ENCODE measurements at places on chromosomes 6 and 20.
A peak's percentile ranks its signal among the peaks of the same experiment; 100 is the strongest.

- DNase-seq = no peak
Observed at GRCh38 chr6:149544646-149545257, 1.1 kb downstream of the PPIL4 start.

GRCh38 chr6:89792881-89793280 lies 26.7 kb downstream of the MDN1 start:
- peak; percentile 3 for DNase-seq

- no peak for DNase-seq
Observed at GRCh38 chr6:15327271-15327670, 81.4 kb downstream of the JARID2 start.

- no peak for DNase-seq
Observed at GRCh38 chr20:3121271-3121911, 36.9 kb upstream of the AVP start.

DNA sequence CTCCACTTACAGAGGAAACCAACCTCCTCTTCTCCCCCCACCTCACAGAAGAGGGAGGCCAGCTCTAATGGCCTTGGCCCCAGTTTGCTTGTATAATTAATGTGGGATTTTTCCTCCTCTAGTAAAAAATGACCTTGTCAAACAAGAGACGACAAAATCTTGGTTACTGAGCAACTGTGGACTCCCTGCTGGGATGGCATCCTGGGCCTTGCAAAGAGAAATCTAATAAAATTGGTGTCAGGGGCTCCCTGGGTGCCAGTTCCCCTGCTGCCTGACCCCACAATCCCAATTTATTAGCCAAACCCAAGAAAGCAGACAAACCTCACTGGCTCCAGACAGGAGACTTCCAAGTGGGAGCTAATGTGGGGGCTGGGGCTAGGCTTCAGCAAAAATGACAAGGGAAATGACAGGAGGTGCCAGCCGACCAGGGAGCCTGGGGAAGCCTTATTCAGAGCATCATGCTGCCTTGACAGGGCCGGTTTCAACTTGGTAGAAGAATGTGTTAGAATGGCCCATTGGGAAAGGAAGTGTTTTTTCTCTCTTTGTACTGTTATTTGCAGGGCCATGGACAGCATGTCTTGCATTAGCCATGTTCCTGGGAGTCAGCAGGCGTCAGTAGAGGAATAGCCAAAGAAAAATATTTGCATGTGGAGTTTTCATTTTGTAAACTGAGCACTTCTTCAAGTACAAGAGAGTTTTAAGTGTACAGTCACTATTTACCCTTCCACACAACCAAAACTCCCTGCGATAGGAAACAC lies 816.9 kb downstream of the DHX35 start:
- DNase-seq = peak; percentile 18

- DNase-seq = no peak
Observed at GRCh38 chr6:17836293-17836692, 129.6 kb upstream of the NUP153 start.

DNA sequence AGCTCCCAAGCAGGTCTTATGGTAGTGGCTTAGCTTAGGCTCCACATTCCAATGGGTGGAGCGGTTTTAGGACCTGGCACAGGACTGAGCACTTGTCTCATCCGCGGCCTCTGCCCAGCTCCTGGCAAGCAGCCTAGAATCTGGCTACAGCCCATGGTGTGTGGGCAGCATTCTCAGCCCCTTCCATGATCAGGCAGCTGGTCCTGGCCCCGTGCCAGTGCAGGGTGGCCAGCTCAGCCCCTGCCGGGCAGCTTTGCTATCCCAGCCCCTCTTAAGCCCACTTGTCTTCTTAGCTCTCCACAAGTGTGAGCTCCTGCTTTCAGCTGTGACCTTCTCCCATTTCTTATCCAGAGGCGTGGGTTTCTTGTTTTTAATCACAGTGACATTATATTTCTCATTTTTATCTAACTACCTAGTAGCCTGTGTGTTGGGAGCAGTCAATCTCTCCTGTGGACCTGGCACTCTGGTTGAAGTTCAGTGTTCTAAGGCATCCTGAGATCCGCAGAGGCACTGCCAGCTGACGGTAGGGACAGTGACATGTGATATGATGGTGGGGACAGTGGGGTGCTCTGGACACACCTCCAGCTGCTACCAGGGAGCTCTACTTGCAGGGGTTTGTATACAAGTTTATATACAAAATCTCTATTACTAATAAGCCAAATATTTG lies 119.9 kb upstream of the PRND start:
- no peak for DNase-seq

Data from fibroblast of skin of abdomen (primary cell).